ENCODE measurements at places on chromosomes 12 and 14.

- DNase-seq = peak; percentile 86
Measured at GRCh38 chr12:8697476-8698131, at the start of gene RIMKLB. TSS of gene RIMKLB (plus strand) at chr12:8697991. CDS start at chr12:8713867, 15,876 bp downstream.

DNA sequence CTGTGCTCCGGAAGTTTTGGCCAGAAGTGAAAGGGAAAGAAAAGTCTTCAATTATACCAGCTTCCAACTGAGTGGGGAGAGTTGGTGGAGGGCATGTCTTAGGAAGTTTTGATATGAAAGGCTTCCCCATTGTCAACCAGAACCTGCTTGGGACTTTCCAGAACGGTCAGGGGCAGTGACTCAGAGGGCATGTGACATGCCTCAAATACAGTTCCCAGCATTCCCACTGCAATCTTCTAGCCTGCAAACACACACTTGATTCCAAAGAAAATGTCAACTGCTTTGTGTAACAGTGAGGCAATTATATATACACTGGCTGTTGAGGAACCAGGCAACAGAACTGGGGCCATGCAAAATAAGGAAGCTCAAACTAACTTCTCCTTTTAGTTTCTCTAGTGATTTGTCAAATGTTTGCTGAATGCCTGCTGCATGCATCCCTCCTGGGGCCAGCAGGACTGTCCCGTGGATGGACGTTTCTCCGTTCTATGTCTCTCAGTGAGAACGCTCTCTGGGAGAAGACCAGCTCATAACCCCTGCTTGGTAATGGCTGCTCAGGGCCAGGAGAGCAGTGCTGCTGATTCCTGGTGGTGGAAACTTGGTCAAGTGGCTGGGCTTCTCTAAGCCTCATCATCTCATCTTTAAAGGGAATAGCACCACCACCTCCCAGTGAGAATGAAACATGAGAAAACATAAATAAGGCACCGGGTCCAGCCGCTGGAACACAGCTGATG lies 18.3 kb downstream of the SLC25A47 start:
- no peak for DNase-seq

- DNase-seq = no peak
Measured at GRCh38 chr14:51901475-51902024, 41.1 kb downstream of the GNG2 start.

- no peak for DNase-seq
Measured at GRCh38 chr12:7161811-7162210, 27.7 kb upstream of the PEX5 start.

DNA sequence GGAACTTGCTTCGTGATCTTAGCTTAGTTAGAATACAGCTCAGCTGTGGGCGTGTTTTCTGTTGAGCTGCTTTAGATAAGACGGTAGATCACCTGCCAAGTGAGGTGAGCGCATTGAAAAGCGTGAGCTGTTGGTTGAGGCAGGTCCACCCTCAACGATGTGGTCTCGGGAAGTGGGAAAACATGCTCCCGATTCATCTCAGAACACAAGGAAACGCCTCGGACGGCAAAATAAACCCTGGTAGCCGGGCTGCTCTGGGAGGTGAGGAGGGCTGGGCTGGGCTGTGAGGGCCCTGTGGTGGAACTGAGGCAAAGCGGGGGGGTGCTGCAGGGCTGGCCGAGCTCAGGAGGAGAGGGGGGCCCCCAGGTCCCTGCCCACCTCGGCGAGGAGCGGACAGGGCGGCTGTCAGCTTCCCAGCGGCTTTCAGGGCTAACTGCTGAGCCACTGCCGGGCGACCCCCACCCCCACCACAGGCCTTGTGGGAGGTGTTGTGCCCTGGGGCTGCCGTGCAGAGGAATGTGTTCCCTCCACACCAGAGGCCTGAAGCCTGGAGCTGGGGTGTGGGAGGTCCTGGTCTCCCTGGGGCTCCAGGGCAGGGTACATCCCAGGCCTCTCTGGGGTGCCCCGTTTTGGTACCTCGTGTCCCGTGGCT lies 30.7 kb downstream of the NOC4L start:
- no peak for DNase-seq

DNA sequence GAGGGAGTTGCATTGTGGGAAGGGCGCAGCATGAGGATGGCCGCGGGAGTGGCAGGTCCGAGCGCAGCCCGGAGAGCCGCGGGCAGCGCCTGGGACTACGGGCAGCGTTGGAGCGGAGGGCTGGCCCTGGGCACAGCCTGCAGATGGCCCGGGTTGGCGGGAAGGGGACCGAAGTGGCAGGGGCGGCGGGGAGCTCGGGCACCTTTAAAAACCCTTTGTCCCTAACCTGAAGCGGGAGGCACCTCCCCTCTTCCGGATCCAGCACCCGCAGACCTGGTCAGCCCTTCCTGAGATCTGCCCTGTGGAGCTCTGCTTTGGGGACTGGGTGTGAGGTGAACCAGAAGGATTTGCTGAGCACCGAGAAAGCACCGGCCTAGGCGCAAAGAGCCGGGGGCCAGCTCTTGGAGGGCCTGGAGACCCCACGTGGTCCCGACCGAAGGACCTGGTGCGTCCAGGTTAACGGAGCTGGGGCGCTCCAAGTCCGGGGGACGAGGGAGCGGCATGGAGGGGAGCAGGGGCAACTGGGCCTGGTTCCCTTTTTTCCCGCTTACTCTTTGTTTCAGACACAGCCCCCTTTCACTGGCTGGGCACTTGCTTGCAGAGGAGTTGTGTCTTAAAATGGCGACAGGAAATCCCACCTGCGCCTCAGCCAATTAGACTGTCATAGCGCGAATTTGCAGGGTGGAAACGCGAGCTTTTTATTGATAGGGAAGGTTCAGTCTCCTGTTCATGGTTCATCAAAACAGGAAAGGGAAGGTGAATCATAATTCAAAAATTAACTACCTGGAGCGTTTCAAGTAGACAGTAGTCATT lies 792 bp upstream of the SLC38A1 start:
- no peak for DNase-seq

- DNase-seq = no peak
Measured at GRCh38 chr12:172732-173161, 41.2 kb downstream of the SLC6A12 start.

DNA sequence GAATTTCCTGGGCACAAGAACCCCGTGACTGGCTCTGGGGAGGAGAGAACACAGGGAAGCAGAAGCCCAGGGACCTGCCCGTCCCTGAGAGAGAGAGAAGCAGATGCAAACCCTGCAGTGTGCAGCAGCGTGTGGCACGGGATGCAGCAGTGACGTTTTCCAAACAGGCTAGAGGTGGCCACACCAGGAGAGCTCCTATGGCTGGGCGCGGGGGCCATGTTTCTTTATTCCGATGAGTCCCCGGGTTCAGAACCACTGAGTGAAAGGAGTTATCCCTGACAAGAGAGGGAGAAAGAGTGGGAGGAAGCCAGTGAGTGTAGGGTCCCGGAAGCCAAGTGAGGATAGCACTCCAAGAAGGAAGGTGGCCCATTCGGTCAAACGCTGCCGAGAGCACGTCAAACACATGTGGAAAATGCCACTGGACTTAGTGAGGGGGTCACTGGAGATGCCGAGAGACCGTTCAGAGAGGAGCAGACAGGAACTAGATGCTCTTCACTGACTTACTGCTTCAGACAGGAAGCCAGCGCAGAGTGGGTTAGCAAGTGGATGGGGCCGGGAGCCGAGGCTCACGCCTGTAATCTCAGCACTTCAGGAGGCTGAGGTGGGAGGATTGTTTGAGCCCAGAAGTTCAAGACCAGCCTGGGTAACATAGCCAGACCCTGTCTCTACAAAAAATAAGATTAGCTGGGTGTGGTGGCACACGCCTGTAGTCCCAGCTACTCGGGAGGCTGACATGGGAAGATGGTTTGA lies 123.0 kb downstream of the BCL11B start:
- DNase-seq = no peak

DNA sequence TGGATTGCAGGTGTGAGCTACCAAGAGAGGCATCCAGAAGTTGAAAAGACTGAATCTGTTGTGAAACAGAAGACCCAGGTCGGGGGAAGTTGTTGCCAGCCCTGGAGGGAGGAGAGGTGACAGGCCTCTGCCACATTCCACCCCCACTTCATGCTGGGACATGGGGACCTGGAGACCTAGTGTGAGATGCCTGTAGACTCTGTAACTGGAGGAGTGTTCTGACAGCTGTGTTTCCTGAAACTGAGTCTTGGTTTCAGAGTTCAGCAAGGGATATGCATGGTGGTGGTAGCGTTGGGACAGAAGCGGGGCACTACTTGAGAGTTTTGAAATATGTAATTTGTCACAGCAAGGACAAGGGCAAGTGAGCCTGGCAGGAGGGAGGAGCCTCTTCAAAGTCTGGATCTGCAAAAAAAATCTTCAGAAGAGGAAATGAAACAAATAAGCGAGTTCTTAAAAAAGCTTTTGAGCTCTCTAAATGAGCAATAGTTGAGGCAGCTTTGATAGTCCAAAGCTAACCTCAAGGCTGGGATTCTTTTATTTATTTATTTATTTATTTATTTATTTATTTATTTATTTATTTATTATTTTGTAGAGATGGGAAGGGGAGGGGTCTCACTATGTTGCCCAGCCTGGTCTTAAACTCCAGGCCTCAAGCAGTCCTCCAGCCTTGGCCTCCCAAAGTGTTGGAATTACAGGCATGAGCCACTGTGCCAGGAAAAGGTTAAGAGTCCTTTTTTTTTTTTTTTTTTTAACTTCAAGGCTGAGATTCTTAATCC lies 58.9 kb upstream of the EEA1 start:
- no peak for DNase-seq

DNA sequence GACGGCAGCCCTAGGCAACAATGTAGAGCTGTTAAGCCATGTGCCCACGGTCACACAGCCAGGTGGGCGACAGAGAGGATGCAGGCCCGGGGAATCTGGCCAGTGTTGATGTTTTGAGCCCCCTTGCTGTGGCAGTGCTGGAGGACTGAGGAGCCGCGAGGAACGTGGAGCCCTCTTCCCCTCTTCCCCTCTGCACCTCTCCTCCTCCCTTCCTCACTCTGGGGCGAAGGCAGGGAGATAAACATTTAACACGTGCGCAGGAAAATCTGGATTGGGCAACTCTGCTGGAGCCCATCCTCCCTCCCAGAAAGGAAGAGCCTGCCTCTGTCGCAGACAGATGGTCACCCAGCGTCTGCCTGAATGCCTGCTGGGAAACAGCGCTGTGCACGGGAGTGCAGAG lies 376.8 kb downstream of the FUT8 start:
- DNase-seq = peak; percentile 2

DNA sequence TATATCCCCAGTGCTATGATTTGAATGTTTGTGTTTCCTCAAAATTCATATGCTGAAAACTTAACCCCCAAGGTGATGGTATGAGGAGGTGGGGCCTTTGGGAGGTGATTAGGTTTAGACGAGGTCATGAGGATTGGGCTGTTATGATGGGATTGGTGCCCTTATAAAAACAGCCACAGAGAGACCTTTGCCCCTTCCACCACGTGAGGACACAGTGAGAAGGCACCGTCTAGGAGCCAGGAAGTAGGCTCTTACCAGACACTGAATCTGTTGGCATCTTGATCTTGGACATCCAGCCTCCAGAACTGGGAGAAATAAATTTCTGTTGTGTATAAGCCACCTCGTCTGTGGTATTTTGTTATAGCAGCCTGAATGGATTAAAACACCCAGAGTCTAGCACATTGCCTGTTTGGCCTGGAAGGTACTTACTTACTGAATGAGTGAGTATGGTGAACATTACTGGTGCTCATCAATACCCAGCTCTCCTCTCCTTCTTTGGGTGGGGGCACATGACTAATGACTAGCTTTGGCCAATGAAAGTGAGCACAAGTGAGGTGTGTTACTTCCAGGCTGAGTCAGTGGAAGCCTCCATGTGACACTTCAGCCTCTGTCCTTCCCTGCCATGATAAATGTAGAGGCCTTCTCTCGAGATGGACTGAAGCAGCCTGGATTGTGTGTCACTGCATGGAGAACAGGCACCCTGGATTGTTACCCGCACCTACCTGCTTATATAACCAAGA lies 72.4 kb upstream of the CHST11 start:
- no peak for DNase-seq

- no peak for DNase-seq
Measured at GRCh38 chr14:61502459-61503093, 181.2 kb downstream of the PRKCH start.

DNA sequence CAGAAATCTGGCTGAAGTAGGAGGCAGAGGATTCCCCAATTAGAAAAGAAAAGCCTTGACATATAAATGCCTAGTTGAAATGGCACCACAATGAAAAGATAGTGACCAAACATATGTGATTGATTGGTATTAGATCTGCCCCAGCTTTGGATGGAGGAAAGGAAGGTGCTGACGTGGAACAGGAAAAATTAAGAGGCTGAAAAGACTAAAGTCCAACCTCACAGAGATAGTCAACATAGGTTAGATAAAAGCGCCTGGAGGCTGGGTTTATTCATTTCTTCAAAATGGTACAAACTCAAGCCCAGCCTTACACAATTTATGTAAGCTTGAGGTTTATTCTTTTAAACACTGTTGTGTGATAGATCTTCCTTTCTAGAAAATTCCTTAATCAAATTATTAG lies 129.6 kb downstream of the RPS29 start:
- DNase-seq = no peak
